CD4-positive, alpha-beta T cell treated with Interleukin-15 for 1 hour (primary cell): ENCODE measurements at places on chromosomes 11 and 22.

- DNase-seq: peak; percentile 52
These were observed 59.4 kb downstream of the ACER3 start for GRCh38 chr11:76919887-76920746.

DNA sequence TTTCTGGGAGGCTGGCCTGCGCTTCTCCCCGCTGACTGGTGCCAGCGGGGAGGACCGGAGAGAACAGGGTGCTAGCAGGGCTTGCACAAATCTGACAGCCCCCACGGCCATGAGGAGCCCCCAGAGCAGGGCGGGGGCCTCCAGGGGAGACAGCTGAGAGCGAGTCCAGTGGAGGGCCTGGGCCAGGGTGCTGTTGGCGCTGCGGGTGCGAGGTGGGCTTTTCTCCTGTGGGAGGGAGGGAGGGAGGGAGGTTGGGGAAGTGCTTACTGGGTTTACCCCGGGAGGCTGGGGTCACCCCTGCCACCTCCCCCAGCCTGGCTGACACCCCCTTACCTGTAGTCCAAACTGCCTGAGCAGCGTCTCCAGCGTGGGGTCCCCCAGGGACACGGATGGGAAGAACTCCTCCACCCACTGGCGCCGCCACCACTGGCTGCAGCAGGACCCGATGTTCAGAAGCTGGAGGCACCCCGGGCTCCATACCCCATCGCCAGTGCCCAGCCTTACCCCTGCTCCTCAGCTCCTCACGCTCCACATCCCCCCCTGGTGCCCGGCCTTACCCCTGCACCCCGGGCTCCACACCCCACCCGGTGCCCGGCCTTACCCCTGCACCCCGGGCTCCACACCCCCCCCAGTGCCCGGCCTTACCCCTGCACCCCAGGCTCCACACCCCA lies 3.9 kb downstream of the LMF2 start:
- no peak for DNase-seq

- no peak for DNase-seq
These were observed 84.2 kb downstream of the FBXO7 start for GRCh38 chr22:32558681-32559355.

DNA sequence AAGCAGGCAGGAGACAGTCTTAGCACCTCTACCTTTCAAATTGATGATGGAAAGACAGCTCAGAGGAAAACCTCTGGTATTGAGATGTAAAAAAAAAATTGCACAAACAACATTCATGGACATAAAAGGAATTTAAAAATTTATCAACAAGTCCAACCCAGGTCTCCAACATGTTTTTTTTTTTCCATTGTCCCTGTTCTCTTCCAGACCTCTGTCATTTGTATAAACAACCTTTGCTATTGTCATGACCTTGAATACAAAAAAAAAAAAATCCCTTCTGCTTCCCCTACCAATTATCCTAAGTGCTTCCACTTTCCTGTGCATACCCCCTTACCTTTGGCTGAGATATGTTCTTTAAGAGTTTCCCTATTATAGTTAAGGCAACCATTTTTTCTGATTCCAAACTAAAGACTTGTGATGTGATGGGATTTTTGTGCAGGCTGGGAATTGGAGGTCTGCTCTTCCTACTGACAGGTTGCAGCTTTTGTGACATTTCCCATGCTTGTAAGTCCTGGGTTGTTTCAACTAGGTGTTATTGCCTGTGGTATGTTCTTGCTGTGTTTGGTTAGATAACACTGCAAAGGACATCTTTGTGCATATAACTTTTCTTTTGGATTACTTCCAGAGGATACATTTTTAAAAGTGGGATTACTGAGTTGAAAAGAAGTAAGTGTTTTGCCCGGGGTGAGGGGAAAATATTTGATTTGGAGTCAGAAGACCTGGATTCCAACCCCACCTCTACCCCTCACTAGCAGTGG lies 67.1 kb downstream of the KIAA1671 start:
- DNase-seq: no peak

- DNase-seq: no peak
These were observed 29.3 kb downstream of the CLPB start for GRCh38 chr11:72405009-72405408.

GRCh38 chr11:107609400-107610218 lies 18.7 kb downstream of the ELMOD1 start:
- no peak for DNase-seq

- no peak for DNase-seq
These were observed 368.9 kb downstream of the BUD13 start for GRCh38 chr11:116403794-116404461.

GRCh38 chr11:62421996-62422395 lies 3.2 kb downstream of the SCGB1A1 start:
- no peak for DNase-seq

DNA sequence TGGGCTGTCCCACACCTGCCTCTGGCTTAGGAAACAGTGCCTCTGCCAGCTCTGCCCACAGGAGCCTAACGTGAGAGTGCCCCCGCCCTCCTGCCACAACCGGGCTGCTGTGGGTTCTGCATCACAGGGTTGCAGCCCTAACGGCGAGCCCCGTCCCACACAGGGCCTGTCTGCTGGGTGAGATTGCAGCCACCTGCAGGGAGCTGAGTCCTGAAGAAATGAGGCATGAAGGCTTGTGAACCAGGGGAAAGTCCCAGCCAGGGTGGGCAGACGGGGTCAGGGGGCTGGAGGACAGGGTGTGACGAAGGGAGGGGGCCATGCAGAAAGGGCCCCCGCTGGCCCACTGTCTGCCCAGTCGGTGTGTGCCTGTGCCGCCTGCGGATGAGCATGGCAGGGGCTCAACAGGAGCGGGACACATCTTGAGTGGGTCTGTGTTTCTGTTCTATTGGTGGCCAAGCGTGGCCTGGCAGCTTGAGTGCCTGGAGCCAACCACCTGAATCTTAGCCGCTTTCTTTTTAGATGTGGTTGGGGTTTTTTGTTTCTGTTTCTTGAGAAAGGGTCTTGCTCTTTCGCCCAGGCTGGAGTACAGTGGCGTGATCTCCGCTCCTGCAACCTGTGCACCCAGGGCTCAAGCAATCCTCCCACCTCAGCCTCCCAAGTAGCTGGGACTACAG lies 38.9 kb downstream of the CTTN start:
- DNase-seq: no peak

GRCh38 chr22:36391638-36392037 lies 3.9 kb upstream of the MYH9 start:
- DNase-seq: no peak

GRCh38 chr22:22662095-22662494 lies 17.7 kb downstream of the GGTLC2 start:
- DNase-seq: no peak

GRCh38 chr11:5004424-5005274 lies 10.0 kb downstream of the OR51L1 start:
- DNase-seq: no peak

DNA sequence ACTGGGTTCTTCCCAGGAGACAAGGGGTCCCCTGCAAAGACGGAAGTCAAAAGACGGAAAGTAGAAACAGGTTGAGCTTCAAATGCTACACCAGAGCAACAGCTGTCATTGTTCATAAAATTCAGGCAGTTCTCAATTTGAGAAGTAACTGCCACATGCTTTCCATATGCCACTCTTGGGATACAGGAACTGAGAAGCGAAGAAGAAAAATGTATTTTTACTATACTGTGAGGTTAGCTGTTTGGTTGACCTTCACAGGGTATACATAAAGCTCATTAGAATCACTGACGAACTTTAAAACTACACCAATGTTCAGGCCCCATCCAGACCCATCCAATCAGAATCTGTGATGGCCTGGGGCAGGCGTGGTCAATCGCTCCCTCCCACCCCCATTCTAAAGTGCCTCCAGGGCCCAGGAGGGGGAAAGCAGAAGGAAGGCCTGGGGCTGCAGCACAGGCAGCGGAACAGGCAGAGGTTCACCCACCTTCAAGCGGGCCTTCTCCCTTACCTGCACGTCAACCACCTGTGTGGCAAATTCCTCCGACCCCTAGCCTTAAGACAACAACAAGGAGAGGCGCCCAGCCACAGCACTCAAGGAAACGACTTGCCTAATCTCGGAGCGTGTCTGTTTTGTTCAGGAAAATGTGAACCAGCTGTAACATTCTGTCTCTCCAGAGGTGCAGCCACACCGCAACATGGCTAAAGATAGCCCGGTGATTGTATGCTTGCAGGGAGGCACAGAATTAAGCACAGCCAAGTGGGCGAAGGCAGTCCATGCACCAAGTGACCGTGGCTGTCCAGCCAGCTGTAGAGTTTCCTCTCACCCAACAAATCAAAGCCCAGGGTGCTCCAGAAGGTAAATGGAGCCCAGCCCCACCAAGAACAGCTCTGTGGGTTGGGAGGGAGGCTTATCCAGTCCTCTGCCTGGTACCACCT lies 82.6 kb downstream of the MICAL3 start:
- no peak for DNase-seq

GRCh38 chr11:2881981-2882375 lies 3.6 kb downstream of the CDKN1C start:
- no peak for DNase-seq
